Hematopoietic multipotent progenitor cell treated with erythropoietin and hydrocortisone succinate and interleukin-3 and kit ligand, for 4 days (in vitro differentiated cells): ENCODE measurements at places on chromosomes 1 and 21.

DNA sequence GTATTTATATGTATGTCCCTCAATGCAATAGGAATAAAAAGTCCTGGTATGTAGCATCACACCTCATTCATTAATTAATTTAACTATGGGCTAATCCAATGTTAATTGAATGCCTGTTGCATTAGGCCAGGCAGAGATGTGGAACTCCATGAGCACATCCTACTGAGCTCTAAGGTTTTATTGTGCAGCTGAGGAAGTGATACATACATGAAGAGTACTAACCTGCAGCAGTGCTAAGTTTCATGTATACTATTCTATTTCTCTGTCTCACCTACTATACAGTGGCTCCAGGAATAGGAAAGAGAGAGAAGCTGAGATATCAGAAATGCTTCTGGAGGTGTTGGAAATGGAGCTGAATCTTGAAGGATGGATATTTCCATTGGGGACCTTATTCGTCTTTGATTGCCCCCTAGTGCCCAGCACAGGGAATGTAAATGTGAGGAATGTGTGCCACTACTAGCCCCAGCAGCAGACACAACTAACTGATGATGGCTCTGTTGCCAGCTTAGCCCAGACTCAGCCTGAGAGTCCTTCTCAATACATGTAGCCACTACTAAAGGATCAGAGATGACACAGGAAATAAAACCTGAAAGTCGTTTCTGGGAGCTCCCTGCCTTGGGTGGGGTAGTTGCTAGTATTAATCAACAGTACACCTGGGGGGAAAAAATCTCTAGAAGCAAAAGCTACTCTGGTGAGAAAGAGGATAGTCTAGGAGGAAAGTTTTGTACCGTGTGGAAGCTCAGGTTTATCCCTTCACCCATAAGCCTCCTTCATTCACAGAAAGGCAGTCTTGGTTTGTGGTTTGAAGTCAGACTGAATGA is 173.3 kb upstream of the FOXD3 start:
- peak; percentile 64 for DNase-seq

DNA sequence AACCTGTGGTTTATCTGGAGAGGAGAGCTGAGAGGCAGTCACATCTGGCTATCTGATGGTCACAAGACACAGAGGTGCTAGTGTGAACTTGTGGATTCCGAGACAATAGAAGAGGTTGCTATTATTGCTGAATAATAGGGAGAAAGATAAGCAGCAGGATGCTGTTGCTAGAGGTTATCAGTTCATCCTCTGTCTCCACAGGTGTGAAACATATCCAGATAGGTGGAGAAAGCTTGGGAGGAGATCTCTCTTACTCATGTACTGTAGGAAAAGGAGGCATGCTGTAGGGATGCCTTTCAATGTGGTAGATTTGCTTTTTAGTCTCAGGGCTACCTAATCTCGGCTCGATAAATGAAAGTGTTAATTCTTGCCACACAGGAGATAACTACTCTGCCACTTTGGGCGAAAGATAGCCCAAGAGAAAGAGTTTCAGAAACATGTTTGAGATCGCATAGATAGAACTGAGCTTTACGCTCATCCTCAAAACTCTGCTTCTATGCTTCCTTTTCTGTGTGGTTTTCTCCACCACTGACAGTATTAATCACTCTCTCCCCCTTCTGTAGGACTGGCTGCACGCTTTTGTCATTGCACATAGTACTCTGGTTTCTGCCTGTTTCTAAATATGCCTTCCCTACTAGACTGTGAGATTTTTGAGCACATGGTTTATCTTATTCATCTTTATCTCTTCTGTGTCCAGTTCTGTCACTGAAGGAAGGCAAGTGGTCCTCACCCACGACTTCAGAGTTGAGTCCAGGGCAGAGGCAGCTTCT is 36.7 kb upstream of the PLXNA2 start:
- peak; percentile 33 for DNase-seq

- no peak for DNase-seq
Measured at GRCh38 chr1:228530086-228530758, 43.0 kb downstream of the RNF187 start.

DNA sequence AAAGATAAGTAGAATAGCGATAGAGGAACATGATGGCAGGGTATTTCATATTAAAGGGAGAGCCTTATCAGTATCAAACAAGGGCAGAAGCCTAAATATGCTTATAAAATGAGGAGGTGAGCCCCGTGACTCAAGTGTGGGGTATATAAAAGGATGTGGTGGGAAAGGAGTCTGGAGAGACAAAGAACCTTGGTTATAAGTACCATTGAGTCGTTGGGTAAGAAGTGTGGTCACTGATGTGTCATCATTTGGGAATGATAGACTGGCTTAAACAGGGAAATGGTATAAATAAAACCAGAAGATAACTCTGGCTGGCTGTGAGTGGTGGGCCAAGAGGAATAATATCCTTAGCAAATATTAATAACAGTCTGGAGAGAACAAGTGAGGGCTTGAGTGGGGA is 10.9 kb upstream of the CD5L start:
- DNase-seq, result no peak

DNA sequence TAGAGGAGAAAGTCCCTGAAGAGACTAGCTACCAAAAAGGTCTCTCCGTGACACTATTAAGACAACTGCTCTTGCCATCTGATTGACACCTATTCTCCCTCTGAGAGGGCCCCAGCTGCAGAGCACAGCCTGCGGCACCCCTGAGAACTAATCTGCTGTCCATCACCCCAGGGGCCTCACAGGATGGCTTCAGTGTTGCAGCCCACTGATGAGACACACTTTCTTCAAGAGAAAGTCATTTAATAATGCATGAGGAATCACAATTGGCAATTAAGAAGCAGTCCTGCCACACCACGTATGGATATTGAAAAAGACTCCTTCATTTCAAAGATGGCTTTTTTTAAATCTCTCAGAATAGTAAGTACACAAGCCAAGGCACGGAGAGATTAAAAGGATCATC is 48.9 kb downstream of the CAPN8 start:
- DNase-seq, result no peak

DNA sequence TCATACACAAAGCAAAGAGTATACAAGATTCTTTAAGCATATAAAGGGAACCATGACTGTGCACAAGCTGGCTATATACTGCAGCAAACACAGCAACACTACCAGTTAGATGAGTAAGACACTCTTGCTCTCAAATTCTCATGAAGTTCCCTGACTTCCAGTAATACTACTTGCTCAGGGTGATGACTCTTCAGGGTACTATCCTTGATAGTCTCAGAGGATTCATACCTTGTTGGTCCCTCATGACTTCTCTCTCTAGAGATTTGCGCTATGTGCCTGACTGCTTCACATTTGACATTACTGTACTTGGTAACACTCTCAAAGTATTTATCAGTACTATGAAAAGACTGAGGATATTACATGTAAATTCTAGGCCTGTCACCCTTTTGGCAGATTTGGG is 159.8 kb upstream of the ZRANB2 start:
- DNase-seq, result no peak

GRCh38 chr1:237879195-237879594 is 11.5 kb downstream of the ZP4 start:
- no peak for DNase-seq

DNA sequence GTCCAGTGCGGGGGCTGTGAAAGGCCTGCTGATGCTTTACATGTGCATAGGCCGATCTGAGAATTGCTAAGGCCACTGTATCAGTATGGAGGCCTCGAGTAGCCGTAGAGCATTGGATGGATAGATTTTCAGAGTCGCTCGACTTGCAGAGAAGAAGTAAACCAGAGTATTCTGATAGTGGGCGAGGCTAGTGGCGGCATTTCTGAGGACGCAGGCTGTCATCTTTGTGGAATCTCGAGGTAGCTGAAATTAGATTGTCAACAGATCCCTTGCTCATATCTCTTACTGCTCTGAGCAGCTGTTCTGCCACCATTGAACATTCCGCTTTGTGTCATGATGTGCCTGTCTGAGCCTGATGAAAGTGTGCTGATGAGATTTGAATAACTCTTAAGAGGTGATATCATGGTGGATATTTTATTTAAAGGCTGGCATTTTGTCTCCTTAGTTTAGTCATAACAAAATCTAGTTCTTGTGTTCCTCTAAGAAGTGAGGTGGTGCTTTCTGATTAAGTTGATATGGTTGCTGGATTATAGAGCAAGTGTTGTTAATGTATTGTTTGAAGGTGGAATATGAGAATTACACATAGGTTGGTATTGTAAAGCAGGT is 1.5 kb downstream of the KIF1B start:
- DNase-seq, result no peak

DNA sequence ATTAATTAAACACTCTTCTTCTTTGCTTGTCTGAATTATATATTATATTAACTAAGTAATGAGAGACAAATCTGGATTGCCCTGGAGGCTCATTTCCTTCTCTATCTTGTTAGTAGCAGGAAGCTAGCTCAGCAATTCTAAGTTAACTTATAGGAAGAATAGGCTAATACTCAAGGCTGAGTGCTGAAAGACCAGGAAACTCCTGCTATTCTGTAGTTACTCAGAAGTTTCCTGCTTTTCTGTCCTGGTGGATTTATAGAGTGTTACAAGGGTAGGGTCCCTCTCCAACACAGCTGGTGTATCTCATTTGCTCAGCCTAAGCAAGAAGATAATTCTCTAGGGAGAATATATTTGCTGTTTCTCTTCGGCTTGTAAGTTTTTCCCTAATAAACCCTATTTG is 29.2 kb downstream of the HSPA13 start:
- no peak for DNase-seq

GRCh38 chr1:31955917-31956736 is 18.0 kb upstream of the PTP4A2 start:
- peak; percentile 97 for DNase-seq

- DNase-seq, result no peak
Measured at GRCh38 chr1:11058595-11059154, 1.1 kb downstream of the SRM start.

DNA sequence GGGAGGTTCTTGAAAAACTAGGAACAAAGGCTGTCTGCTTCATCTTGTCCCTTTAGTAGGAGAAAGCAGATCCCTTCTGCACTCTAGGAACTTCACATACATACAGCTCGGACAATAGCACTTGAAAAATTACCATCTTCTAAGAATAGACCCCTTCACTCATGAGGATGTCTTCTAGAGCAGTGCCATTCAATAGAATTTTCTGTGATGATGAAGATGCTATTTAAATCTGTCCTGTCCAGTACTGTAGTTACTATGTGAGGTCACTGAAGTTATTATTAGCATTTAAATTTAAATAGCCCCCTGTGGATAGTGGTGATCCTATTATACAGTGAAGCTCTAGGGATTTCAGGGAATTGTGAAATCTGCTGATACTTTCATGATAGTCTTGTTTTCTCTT is 46.4 kb upstream of the RAB3GAP2 start:
- DNase-seq, result no peak

DNA sequence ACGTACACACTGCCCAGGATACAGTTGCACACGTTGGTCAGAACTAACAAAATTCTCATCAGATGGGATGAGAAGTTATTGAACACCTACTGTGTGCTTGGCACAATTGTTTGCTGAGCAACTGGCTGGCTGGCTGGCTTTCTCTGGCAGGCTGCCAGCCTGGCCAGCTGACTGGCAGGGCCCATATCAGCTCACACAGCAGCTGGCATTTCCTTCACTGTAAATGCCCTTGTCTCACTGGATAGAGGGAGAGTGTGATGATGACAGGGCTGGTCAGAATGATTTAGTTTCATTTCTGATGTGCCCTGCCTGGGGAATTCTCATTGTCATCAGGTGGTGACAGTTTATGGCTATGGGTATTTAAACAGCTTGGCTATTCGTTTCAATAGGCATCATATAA is 15.8 kb downstream of the CAMK2N1 start:
- DNase-seq, result peak; percentile 39

GRCh38 chr1:55337801-55338447 is 122.8 kb upstream of the USP24 start:
- DNase-seq, result peak; percentile 77

GRCh38 chr1:14925336-14926136 is 228.0 kb upstream of the TMEM51 start:
- DNase-seq, result no peak

- DNase-seq, result no peak
Measured at GRCh38 chr1:214700437-214700836, 97.4 kb downstream of the CENPF start.

GRCh38 chr1:197937381-197937780 is 20.2 kb downstream of the LHX9 start:
- no peak for DNase-seq

DNA sequence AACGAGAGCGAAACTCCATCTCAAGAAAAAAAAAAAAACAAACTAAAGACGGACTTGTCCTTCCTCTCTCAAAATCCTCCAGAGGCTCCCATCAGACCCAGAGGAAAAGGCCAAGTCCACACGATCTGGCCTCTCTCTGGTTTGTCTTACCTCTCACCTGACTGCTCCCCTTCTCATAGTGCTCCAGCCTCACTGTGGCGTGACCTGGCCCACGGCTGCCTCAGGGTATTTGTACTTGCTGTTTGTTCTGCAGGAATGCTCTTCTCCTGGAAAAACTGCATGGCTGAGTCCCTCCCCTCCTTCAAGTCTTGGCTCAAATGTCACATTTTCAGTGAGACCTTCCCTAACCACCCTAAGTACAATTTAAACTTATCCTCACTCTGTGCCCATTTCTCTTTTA is 8.0 kb upstream of the BRWD1 start:
- DNase-seq, result no peak

GRCh38 chr1:51957618-51958017 is 32.9 kb downstream of the RAB3B start:
- DNase-seq, result no peak

DNA sequence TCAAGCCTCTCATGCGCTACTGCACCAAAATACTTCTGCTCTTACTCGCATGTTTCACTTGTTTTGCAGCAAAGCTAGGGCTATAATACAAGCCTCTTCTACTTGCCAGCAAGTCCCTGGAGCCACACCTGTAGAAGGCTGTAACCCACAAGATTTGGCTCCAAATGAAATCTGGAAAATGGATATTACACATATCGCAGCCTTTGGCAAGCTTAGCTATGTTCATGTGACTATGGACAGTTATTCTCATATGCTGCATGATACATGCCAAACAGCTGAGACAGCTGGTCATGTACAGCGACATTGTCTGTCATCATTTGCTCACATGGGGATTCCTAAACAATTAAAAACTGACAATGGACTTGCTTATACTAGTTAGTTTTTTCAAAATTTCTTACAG is 270.3 kb downstream of the COL11A1 start:
- DNase-seq, result no peak

DNA sequence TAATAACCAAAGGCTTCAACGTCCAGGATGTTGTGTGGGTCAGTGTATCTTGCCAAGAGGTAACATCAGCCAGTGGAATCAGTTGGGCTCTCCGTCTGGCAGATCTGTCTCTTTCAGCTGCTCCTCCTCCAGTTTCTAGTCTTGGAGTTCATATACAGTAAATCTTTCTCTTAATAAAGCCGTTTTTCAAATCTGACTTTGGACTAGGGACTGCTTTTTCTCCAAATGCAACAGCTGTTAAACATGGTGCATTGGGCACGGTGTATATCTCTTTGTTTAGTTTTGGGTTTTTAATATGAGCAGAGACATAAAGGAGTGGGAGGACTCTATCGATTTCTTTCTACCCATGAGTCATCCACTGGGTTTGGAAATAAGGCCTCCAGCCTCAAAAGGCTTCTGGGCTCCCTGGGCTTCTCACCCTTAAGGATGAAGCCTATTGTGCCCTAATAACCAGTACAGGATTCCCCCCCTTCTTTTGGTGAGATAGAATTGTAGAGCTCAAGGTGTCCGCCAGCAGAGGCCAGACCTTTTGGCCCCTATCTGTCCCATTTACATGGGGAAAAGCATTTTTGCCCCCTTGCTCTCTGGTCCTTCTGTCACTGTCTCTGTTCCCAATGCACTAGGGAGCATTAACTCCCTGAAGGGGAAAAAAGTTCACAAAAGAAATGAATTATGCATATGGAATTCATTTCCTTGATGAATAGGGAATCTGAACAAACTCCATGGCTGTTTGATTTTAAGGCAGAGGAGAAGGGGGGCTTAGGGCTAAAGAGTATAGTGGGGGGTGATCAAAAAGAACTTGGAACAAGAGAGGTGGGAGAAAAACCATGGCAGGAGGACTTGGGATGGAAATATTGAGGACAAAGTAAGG is 86.0 kb downstream of the PBX1 start:
- no peak for DNase-seq
